Caudate nucleus (tissue), 63 donors: ENCODE measurements at places on chromosomes 11 and 22.

GRCh38 chr11:12503886-12504285, 126.5 kb downstream of the PARVA start:
- no peak for DNase-seq

- DNase-seq: no peak
Measured at GRCh38 chr11:95545116-95545875, 244.3 kb downstream of the FAM76B start.

- DNase-seq: no peak
Measured at GRCh38 chr22:36208162-36208765, 6.7 kb upstream of the APOL4 start.

- DNase-seq: peak; percentile 57
Measured at GRCh38 chr11:19673924-19674729, 38.5 kb upstream of the NAV2 start.

DNA sequence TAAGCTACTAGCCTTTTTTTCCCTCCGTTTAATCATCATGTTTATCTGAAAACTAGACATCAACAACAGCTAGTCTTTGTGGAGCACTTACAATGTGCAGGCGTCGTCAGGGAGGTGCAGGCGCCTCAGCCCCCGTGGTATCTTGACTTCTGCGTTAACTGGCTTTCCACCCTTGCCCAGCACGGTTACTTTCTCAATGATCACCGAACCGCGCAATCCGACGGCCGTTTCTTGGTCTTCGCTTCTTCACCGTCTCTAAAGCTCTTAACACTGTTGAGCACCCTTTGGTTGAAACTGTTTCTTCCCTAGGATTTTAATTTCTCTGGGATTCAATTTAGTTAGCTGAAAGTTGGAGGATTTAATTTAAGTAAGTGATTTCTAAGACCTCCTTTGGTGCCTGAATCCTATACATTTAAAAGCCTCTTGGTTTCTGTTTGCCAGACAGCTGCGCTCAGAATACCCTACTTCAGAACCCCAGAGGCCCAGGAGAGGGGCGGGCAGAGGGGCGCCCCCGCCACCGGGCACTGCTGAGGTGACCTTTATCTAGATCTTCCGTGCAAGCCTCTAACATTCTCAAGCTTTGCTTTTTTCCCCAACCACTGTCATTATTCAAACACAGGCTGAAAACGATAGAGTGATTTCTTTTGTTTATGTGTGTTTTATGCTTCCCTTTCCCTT, 18.0 kb upstream of the TMEM218 start:
- DNase-seq: no peak

DNA sequence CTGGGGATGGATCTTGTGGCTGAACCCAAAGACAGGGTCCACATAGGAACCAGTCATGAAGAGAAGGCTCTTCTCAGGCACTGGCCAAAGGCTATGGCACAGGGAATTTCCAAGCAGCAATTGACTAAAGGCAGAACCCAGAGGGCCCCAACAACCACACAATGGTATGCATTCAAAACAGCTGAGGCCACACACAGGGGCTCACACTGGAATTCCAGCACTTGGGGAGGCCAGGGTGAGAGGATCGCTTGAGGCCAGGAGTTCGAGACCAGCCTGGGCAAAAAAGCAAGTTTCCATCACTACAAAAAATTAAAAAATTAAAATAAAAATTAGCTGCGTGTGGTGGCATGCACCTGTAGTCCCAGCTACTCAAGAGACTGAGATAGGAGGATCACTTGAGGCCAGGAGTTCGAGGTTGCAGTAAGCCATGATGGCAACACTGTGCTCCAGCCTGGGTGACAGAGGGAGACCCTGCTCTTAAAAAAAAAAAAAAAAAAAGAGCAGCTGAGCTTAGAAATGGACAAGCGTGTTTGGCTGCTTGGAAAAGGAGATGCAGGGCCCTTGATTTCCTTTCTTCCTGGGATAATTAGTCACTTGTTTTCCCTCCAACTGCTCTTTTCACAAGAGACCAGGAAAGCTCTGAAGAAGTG, 44.6 kb downstream of the MYH9 start:
- DNase-seq: no peak

DNA sequence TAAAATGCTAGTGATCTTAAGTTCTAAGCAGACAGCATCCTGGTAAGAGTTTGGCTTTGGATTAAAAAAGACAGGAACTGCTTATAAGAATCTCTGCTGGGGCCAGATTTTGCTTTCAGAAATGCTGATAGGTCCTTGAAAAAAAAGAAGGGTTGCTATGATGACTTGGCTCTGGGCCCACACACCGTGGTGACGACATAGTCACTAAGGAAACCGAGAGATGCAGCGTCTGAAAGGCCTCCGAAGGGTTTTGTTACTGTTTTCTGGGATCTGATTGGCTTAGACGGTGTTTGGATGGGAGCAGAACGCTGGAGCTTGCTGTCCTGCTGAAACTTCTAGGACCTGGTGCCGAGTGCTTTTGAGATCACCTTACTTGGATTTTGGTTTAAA, 8.4 kb downstream of the FAM118A start:
- DNase-seq: peak; percentile 53
